ENCODE measurements at places on chromosomes 2 and 18.

- DNase-seq: no peak
Observed at GRCh38 chr2:100935372-100935752, 66.7 kb upstream of the RPL31 start.

GRCh38 chr2:12317814-12318426 lies 398.8 kb upstream of the TRIB2 start:
- DNase-seq: no peak

- DNase-seq: no peak
Observed at GRCh38 chr18:62287781-62288664, 37.1 kb upstream of the TNFRSF11A start.

GRCh38 chr18:78965260-78965659 lies 14.4 kb upstream of the SALL3 start:
- no peak for DNase-seq

GRCh38 chr2:128439791-128440665 lies 121.4 kb upstream of the HS6ST1 start:
- no peak for DNase-seq

DNA sequence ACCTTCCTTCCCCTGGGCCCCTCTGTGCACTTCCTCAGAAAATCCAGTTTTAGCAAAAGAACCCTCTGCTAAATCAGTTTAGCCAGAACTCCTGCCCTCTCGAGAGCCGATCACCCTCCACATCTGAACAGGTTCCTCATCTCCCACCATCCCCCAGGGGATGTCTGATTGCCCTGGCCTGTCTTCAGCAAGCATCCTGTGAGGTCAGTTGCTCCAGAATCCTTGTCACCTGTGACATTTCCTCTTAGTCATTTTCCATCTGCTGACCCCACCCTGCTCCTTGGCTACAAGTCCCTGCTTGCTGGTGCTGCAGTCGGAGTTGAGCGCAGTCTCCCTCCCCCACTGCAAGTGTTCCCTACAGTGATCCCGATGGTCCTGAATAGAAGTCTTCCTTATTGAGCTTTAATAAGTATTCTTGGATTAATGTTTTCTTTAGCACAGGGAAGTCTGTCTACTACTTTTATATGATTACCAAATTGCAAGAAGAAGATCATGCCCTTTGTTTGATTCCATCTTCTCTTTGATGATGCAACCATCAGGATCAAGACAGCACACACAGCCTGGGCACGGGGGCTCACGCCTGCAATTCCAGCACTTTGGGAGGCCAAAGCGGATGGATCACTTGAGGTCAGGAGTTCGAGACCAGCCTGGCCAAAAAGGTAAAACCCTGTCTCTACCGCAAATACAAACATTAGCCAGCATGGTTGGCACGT lies 30.9 kb upstream of the UBE2F start:
- no peak for DNase-seq

GRCh38 chr2:139156730-139157129 lies 376.5 kb upstream of the NXPH2 start:
- DNase-seq: no peak

GRCh38 chr2:37871456-37872191 lies 53.5 kb upstream of the RMDN2 start:
- DNase-seq: peak; percentile 15

GRCh38 chr2:232419245-232420072 lies 12.8 kb downstream of the ALPG start:
- DNase-seq: no peak

- no peak for DNase-seq
Observed at GRCh38 chr2:104158191-104158590, 695.7 kb upstream of the POU3F3 start.

- peak; percentile 2 for DNase-seq
Observed at GRCh38 chr18:41391616-41392595, 563.1 kb upstream of the PIK3C3 start.

GRCh38 chr2:106223347-106223746 lies 29.2 kb upstream of the UXS1 start:
- DNase-seq: no peak

- no peak for DNase-seq
Observed at GRCh38 chr2:28528206-28528605, 32.3 kb downstream of the PLB1 start.

- no peak for DNase-seq
Observed at GRCh38 chr18:25453556-25454269, 101.7 kb upstream of the ZNF521 start.

- no peak for DNase-seq
Observed at GRCh38 chr2:140122001-140122400, 1341.8 kb upstream of the NXPH2 start.

- peak; percentile 33 for DNase-seq
Observed at GRCh38 chr2:181742922-181743722, 62.8 kb upstream of the NEUROD1 start.

GRCh38 chr2:47535996-47536395 lies 133.0 kb downstream of the MSH2 start:
- DNase-seq: no peak

- no peak for DNase-seq
Observed at GRCh38 chr2:84537251-84537650, 21.0 kb downstream of the DNAH6 start.

DNA sequence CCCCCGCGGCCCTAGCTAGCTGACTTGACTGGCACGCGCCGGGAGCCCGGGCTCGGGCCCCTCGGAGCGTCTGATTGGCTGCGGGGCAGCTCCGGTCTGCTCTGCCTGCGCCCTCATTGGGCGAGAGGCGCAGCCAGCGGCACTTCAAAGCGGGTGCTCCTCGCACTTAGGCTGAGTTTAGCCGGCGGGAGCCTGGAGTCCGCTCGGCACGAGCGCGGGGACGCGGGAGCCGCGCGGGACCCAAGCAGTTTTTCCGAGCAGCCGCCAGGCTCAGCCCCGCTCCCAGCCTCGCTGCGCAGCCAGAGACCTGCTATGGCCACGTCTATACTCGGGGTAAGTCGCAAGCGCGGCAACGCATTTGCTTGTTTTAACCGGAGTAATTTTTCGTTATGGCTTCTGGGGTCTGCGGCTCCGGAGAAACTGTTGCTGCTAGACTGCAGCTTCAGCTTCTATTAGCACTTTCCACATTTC lies at the start of gene SP9:
SP9 (plus strand) TSS at position 174 of the 471 bp plus-strand sequence; CDS start at position 313, 139 bp downstream.
- DNase-seq: peak; percentile 56

GRCh38 chr2:184261331-184261730 lies 337.0 kb upstream of the ZNF804A start:
- DNase-seq: no peak

DNA sequence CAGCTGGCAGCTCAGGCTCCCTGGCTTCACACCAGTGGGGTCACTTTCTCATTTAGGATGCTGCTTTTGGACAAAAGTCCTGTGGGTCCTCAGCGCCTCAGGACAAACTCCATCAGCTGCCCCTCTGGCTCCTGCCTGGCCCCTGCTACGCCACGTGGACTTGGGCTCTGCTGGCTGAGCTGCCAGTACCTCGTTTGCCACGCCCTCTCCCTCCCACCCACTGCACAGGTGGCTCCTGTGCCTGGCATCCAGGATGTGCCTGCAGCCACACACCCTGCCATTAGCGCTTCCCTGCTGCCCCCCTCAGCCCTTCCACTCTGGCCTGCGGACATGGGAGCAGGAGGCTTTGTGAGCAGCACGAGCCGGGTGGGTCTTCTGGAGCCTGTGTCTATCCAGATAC lies 118.9 kb downstream of the ZNF236 start:
- DNase-seq: no peak

- DNase-seq: no peak
Observed at GRCh38 chr2:54999182-54999581, 51.1 kb downstream of the RTN4 start.

GRCh38 chr18:46859855-46860254 lies 57.5 kb downstream of the PIAS2 start:
- no peak for DNase-seq

DNA sequence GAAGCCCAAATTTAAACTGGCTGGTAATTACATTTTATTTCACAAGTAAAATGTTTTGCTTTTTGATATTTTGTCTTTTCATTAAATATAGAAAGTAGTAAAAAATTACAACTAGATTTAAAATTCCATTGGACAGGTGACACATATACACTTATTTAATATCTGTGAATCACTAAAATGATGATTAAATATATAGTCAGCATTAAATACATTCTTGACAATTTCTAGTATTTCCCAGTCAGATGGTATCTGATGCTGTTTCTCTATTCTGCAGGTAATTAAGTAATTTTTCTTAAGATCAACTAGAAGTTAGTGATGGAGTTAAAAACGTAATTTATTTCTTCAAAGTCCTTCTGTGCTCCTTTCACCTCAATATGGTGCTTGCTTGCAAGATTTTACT lies 237.8 kb downstream of the LRRTM4 start:
- no peak for DNase-seq

- DNase-seq: peak; percentile 19
Observed at GRCh38 chr2:28750316-28751251, 1.0 kb upstream of the PPP1CB start.

DNA sequence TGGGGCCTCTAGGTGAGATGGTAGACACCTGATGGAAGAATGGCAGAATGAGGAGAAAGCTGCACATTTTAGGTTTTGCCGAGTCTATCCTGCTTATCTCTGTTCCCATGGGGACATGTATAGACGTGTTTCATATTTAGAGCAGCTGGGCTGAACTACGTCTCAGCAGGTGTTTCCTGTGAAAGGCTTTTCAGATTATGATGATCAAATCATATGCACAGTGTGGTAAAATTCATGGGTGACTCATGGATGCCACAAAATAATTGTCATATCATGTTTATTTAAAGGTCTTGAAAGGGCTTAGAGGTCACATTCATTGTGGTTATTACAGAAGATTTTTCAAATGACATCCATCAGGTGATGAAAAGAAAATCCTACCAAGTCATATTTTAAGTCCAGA lies 90.5 kb downstream of the ICOS start:
- DNase-seq: peak; percentile 47

DNA sequence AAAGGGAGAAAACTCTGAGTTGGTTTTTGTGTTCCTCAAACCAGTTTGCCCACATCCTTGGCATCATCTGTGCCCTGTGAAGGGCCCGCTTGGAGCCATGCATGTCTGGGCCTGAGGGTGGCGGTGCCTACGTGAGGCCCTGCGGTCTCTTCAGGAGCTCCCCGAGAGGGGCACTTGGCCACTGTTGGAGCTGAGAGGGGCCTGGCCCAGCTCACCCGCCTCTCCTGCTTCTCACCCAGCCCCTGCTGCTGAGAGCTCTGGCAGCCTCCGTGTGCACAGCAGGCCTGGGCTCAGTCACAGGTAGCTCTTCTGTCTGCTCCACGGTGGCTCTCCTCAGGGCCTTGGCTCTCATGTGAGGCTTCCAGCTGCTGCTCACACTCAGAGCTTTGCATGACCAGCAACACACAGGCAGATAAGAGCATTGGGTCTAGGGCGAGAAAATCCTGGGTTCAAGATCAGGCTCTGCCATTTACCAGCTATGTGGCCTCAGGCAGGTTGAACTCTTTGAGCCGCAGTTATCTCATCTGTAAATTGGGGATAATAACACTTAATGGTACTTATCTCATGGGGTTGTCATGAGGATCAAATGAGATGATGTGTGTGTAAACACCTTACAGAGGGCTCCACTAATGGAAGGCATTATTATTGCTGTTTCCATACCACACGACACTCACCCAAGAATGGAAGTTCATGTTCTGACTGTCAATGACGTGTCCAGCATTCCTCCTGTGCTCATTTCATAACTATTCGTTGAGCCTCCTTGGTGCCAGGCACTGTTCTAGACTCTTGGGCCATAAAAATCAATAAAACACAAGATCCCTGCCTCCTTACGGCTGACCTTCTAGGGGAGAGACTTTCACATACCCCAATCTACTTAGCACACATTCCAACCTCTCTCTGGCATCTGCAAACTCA lies 41.6 kb upstream of the PLB1 start:
- no peak for DNase-seq

- no peak for DNase-seq
Observed at GRCh38 chr18:34650121-34650545, 60.0 kb upstream of the DTNA start.

GRCh38 chr2:150609831-150610582 lies 122.5 kb upstream of the RND3 start:
- DNase-seq: no peak

GRCh38 chr18:77037567-77037966 lies 95.0 kb downstream of the MBP start:
- DNase-seq: no peak

DNA sequence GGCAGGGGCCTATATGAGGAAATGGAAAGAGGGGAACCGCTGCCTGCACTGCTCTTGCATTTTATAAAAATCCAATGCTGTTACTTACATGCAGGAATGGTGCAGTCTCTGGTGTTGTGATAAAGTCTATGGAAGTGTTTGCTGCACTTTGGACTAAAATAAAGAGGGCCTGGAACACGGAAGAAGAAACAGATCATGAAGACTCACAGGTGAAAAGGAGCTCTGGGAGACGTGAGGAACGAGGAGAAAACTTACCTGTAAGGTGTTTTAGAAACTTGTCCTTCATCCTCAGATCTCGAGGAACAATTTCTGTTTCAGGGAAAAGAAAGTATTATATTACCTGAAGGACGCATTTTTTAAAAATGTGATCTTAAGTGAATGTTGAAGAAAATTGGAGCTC lies 1.9 kb downstream of the ALKAL2 start:
- no peak for DNase-seq

DNA sequence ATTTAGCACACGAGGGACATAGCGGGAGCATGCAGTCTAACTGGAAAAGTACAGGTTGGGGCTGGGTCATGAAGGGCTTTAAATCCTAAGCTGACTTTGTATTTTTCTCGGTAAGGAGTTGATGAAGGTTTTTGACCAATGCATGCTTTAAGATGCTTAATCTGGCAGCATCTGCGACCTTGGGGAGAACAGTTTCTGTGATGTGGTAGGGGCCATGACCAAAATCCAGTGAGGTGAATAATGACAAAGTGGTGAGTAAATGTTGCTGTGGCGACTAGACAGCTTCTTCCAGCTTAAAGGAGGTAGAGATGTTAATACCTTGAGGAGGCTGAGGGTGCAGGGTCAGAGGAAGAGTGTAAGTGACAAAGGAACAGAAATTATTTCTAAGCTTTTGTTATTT lies 174.6 kb upstream of the ALPP start:
- DNase-seq: peak; percentile 6

- no peak for DNase-seq
Observed at GRCh38 chr18:10926621-10927161, 222.7 kb downstream of the PIEZO2 start.

DNA sequence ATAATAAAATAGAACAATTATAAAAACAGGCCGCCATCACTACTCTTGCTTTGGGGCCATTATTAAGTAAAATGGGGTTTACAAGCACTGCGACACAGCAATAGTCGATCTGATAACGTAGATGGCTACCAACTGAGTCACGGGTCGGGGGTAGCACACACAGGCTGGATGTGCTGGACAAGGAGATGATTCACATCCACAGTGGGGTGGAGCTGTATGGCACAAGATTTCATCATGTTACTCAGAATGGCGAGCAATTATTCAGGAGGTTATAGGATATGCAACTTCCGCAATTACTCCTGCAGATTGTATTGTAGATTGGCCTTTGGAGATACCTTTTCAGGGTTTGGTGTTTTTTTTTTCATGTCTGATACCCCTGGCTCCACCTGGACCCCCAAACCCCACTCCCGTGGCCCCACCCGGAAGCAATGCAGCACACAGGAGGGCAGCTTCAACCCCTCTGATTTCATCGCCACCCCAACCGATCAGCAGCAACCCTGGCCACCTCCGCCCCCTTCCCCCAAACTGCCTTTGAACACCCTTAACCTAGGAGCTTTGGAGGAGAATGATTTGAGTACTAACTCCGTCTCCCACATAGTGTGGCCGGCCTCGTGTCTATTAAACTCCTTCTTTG lies 21.4 kb upstream of the MLPH start:
- no peak for DNase-seq

Data from activated T-cell treated with anti-CD3 and anti-CD28 coated beads, Interleukin-2, amount 50 U/mL, for 72 hours (primary cell).